GM13976 (cell line): ENCODE measurements at places on chromosomes 1 and 21.

- DNase-seq: no peak
These were observed 98.4 kb upstream of the BMP8A start for GRCh38 chr1:39392851-39393573.

DNA sequence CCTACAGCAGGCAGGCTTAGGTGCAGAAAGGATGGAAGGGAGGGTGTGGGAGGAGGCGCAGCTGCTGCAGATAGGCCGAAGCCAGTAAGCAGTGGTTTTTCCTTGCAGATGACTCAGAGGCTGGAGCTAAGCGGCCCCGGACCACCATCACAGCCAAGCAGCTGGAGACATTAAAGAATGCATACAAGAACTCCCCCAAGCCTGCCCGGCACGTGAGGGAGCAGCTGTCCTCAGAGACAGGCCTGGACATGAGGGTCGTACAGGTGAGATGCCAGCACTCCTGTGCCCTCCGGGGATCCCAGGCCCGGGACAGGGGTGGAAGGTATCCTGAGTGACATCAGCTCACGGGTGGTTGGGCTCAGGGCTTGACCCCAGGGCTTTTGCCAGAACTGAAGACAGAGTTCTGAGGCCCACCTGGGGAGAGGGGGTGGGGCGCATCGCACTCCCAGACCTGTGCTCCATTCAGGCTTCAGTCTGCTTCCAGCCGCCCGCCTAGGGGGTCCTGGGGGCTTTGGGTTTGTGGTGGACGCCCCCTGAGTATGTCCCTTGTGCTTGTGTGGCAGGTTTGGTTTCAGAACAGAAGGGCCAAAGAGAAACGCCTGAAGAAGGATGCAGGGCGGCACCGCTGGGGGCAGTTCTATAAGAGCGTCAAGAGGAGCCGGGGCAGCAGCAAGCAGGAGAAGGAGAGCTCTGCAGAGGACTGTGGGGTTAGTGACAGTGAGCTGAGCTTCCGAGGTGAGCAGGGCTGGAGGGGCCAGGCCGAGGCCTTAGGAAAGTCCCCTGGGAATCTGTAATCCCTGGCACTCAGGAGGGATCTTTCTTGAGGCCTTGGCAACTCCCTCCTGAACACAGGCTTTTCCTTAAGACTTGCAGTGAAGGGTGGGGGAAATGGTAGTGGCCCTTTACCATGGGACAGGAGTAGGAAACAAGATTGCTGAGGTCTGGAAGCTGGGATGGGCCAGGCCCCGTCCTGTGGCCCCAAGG lies 41.5 kb downstream of the LHX4 start:
- no peak for DNase-seq

GRCh38 chr1:208787219-208787618 lies 543.0 kb upstream of the PLXNA2 start:
- DNase-seq: no peak

GRCh38 chr1:1437904-1438376 lies 2.5 kb downstream of the VWA1 start:
- no peak for DNase-seq

GRCh38 chr1:168653567-168653966 lies 75.4 kb downstream of the DPT start:
- no peak for DNase-seq

DNA sequence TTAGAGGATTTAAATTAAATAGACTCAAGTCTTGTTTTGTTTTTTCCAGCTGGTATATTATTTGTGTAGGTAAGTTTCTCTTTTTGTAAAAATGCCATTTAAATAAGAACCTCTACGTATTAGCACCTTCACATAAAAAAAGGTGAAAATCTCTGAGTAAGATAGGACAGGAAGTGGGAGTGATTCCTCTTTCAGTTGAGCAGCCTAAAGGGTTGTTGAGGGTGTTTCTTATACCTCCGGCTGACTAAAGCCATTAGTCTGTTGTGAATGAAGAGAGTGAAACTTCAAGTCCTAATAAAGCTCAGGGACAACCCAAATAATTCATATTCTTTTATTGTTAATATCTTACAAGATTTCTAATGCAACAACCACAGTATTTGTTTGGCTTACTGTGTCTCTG lies 188.7 kb downstream of the CHRM3 start:
- no peak for DNase-seq

- DNase-seq: no peak
These were observed 82.4 kb downstream of the NPHS2 start for GRCh38 chr1:179493323-179493722.

DNA sequence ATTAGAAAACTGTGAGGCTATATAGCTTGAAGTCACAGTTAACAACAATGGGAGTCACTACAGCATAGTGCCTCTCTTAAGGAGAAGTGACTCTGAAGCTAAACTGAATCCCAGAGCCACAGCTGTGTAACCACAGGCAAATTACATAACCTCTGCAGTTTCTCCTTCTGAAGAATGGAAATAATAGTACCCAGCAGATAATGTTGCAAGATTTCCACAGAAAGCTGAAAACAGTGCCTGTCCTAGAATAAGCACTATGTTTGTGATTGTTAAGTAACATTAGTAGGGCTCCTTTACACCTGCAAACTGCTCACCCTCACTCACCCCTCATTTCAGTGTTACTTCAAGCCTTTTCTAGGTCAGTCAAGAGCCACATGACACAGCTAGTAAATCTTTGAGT lies 886.7 kb downstream of the PLA2G4A start:
- DNase-seq: no peak

DNA sequence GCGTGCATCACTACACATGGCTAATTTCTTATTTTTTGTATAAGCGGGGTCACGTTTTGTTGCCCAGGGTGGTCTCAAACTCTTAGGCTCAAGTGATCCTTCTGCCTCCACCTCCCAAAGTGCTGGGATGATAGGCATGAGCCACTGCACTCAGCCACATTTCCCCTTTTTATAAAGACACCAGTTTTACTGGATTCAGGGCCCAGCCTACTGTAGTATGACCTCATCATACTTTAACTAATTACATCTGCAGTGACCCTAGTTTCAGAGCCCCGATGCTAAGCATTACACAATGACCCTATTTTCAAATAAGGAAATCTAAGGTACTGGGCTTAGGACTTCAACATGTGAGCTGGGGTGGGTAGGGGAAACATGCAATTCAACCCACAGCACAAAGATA lies 31.8 kb upstream of the ENAH start:
- DNase-seq: no peak

GRCh38 chr1:84294751-84295150 lies 6.8 kb upstream of the SAMD13 start:
- no peak for DNase-seq

- peak; percentile 49 for DNase-seq
These were observed 17.6 kb downstream of the FCRL4 start for GRCh38 chr1:157580179-157580827.

- DNase-seq: no peak
These were observed 203.8 kb downstream of the RWDD3 start for GRCh38 chr1:95437781-95438180.

- no peak for DNase-seq
These were observed 135.2 kb downstream of the PSMG1 start for GRCh38 chr21:39048064-39048463.

- no peak for DNase-seq
These were observed 5.4 kb downstream of the OLFML3 start for GRCh38 chr1:113984710-113985109.

GRCh38 chr1:4599521-4599920 lies 54.9 kb upstream of the AJAP1 start:
- DNase-seq: no peak

- DNase-seq: no peak
These were observed 13.0 kb downstream of the RAB7B start for GRCh38 chr1:205990226-205990625.

DNA sequence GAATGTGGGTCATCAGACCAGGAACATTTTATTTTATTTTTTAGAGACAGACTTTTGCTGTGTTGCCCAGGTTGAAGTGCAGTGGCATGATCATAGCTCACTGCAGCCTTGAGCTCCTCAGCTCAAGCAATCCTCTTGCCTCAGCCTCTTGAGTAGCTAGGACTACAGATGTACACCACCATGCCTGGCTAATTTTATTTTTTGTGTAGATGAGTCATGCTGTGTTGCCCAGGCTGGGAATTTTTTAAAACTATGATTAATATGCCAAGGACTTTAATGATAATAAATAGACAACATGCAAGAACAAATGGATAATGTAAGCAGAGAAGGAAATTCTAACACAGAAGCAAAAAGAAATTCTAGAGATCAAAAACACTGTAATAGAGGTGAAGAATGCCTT lies 142.4 kb downstream of the AK5 start:
- DNase-seq: no peak

GRCh38 chr1:166980383-166980782 lies 5.0 kb upstream of the ILDR2 start:
- DNase-seq: no peak

DNA sequence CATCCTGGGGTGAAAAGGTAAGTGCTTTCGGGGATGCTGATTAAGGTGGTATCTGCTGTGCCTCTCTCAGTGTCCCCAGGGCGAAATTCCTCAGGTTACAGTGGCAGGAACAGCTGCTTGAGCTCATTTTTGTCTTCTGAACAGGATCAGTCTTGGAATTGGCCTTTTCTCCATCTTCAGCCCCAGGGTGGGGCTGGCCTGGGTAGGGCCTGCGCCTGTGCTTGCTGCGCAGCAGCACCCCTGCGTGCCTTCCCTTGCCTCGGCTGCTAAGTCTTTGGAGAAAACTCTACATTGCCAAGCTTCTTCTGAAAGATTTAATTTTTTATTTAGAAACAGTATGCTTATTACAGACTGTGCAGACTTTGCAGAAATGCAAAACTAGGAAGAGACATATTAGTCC lies 41.7 kb downstream of the ADARB1 start:
- DNase-seq: no peak

DNA sequence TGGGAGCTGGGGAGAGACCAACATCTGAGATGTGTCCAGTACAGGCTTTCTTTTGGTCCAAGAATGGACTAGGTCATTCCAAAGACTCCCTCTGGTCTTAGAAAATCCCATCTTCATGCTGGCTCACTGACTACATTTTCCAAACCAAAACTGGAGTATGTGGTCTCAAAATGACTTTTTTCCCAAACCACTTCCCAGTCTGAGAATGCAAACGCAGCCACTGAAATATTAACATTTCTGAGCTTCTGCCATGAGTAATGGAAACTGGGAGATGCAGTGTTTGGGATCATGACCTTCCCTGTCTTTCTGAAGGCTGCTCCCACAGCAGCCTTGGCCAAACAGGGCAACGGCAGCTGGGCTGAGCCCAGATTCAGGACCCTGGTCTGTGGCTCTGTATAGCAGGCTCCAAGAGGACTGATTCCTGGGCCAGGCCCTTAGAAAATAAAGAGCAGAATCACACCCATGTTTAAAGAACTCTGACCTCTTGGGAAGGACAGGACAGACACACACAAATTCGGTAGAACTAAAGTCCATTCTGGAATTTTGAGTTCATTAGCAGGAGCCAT lies 62.1 kb upstream of the CNTN2 start:
- DNase-seq: no peak

DNA sequence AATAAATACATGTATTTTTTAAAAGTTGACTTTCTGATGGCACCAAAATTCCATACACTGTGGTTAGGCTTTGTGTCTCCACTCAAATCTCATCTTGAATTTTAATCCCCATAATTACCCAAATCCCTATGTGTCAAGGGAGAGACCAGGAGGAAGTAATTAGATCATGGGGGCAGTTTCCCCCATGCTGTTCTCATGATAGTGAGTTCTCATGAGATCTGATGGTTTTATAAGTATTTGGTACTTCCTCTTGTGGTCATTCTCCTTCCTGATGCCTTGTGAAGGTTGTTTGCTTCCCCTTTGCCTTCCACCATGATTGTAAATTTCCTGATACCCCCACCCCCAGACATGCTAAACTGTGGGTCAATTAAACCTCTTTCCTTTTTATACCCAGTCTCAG lies 1218.4 kb upstream of the PRMT6 start:
- DNase-seq: no peak

- no peak for DNase-seq
These were observed 26.9 kb upstream of the GPR88 start for GRCh38 chr1:100511058-100511457.

- no peak for DNase-seq
These were observed 96.9 kb downstream of the DHRS3 start for GRCh38 chr1:12521096-12521495.

GRCh38 chr1:92957030-92957734 lies 4.1 kb downstream of the DIPK1A start:
- peak; percentile 44 for DNase-seq

DNA sequence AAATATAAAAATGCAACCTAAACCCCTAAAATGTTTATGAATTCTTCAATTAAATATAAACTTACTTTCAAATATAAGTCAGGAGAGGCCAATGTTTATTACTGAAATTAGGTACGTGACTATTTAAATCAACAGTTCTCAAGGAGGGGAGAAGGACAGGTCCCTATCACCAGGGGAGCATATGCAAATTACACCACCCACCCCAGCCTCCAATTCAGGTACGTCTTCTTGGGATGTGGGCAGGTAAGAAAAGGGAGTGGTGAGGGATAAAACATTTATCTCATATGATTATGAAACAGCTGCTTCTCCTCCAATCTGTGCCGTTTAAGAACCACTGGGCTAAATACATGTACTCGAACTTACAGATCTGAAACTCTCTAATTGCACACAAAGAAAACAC lies 3.4 kb downstream of the COP1 start:
- no peak for DNase-seq

DNA sequence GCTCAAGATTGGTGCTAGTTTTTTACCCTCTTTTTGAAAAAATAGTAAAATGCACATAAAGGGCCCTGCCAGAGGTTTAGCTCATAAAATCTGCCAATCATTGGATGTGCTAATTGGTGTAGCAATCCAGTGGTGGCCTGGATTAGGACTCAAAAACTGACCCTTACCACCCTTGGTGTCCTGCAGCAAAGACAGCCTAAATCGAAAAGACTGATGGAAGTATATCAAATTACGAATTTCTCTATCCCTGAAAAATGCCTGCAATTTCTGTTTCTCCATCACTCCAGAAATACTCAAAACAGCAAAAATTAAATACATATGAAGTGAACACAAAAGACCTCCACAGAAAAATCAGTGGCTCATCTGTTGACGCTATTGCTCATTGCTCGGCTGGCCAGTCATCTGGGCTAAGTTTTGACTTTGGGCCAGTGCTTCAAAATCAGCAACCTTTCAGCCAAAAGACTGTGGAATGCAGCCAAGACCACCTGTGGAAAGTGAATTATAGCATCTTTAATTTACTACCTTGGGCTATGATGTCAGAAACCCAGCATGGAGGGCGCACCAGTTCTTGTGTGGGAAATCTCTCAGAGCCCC lies 30.0 kb downstream of the WLS start:
- no peak for DNase-seq

DNA sequence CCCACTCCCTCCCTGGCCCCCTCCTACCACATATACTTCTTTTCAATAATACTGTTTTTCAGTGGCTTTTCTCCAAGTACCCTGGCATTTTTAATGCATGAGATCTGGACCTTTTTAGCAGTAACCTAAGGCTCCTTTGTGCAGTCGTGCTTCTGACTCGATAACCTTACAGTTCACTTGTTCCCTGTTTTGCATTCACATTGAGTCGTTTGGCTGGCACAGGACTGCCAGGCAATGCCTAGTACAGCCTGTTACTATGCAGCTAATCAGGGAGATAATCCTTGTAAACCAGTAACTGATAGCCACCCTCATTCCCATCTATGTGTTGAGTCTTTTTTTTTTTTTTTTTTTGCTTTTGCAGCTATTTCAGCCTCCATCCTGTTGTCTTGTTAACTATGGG lies 3.7 kb downstream of the ATP1B1 start:
- no peak for DNase-seq
